Neuronal stem cell (in vitro differentiated cells): ENCODE measurements at places on chromosomes 3 and 15.
A peak's percentile ranks its signal among the peaks of the same experiment; 100 is the strongest.

DNA sequence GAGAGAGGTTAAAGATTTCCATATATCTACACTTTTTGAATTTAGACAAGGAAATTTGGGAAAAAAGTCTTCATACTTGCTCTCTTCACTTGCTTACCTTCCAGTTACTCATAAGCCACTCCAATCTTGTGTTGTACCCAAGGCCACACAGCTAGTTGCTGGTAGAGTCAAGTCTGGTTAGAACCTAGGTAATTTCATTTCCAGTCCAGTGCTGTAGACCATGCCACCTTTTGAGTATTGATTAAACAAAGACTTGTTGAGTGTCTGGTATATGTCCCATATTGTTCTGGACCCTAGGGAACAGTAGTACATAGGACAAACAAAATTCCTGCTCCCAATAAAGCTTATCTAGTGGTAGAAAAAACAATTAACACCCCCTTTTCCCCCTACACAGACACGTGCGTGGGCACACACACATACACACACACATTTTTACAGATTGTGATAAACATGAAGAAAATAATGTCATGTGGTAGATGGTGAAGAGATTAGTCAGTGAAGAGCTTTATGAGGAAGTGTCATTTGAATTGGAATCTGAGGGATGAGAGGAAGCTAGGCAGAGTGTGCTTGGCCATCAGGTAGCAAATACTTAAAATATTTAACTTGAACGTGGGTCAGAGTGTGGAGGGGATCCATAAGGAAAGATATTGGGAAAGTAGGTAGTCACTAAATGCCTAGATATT is 2.1 kb downstream of the CMC1 start:
- DNase-seq, result no peak

DNA sequence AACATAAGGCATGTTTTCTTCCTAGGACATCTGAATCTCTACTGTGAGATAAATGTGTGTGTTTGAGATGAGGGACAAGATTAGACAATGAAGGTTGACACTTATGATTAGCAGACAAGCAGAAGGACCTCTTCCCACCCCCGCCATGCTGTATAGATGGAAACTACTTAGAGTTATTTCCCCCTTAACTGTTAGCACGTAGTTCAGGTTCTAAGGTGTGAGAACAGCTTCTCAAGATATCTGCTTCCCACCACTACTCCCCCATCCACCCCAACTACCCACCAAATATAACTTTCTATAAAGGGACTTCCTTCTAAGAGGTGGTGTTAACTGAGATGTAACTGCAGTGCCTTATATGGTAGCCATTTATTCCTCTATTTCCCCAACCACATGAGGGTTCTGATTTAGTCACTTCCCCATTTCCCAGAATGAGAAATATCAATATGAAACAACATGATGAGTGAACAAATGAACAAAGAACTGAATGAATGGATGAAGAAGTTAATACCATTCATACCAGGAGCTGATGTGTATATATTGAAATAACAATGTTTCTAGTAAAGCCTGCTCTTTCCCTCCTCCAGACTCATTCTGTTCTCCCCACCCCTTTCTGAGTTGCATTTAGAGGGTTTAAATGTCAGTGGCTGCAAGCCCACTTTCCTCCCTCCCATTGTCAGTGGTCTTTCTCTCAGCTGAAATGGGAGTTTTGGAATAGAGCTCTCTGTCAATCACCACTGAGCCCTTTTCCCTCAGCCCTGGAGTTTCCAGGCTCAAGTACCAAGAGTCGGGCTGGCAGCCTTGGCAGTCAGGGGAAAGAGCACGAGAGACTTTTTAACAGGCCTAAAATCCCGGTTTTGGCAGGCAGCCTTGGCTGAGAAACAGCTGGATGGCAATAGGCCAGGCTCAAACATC is 7.7 kb upstream of the RFTN1 start:
- no peak for DNase-seq

- no peak for DNase-seq
Observed at GRCh38 chr3:8500989-8501370, 643 bp upstream of the LMCD1 start.

DNA sequence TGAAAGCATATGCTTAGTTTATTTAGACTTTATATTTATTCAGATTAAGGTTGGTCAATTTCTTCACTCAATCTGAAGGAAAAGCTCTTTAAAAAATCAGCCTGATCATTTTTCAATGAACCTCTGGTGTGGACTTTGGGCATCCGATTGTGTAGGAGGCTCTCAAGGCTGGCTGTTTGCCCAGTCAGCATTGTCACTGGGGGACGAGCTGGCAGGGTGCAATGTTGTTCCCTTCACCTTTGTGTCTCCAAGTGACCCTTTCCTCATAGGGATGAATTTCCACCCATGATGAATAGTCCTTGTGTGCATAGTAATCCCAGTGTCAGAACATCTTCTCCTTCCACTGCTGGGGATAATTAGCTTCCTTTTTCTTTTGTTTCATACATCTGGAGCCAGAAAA is 102.5 kb downstream of the CHRNA7 start:
- no peak for DNase-seq

DNA sequence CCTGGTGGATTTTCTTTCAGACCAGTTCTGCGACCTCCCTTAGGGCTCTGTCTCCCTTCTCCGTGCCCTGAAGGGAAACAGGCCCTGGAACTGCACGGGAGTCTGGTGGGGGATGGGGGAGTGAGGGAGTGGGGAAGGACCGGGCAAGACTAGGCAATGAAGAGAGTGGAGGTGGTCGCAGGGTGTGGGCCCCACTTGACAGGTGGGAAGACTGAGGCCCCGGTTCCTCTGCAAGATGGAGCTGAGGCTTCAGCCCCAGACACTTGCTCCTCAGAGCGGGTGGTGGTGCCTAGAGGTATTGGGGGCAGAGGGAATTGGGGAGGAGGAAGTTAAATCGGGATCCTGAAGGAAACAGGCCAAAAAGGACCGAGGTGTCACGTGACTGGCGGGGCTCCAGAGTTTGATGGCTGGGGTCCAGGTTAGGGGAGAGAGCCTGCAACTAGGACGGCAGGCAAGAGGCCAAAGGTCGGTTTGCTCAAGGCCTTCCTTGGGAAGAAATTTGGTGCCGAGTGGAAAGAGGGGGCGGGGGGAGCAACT is 597 bp upstream of the CAMK1 start:
- no peak for DNase-seq

GRCh38 chr3:9196020-9196419 is 53.4 kb downstream of the SRGAP3 start:
- DNase-seq, result peak; percentile 81

- no peak for DNase-seq
Observed at GRCh38 chr3:40016391-40016790, 207.0 kb downstream of the MYRIP start.

DNA sequence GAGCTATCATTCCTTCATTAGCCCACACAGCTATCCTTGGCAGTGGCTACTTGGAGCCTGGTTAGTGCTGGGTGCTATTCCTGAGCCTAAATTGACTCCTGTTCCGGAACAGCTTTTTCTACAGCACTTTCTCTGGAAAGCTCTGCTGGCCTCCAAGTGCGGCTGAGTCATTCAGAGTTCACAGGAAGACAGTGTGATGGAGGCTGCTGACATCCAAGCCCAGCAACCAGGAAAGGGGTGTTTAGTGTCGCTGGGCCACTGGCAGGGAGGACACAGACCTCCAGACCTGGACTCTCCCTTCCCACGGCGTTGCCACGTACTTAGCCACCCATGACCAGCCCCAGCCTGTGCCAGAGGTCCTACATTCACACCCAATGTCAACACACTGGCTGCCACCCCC is 28.7 kb downstream of the CACNA2D2 start:
- DNase-seq, result no peak

GRCh38 chr3:60226912-60227311 is 1024.3 kb downstream of the FHIT start:
- DNase-seq, result no peak

GRCh38 chr3:37136067-37136466 is 38.3 kb downstream of the LRRFIP2 start:
- DNase-seq, result no peak

GRCh38 chr3:80018375-80018774 is 250.6 kb upstream of the ROBO1 start:
- DNase-seq, result no peak

GRCh38 chr3:40043444-40043755 is 234.0 kb downstream of the MYRIP start:
- DNase-seq, result no peak

DNA sequence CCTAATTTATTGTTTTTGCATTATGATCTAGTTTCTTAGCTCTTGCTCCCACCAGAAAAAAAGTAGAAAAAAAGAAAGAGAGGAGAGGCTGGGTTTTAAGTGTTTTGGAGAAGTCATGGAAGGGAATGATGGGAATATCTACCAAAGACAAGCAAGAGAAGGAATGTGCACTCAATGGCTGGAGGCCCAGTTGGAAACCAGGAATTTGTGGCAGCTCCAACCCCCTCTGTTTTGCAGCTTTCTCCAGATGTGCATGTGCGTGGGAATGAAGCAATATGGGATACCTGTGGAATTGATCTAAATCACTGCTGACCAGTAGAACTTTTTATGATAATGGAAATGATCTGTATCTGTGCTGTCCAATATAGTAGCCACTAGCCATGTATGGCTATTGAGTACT is 27.1 kb downstream of the EIF2AK4 start:
- DNase-seq, result no peak

GRCh38 chr15:43270676-43271306 is 4.1 kb upstream of the TGM5 start:
- DNase-seq, result no peak
